ENCODE measurements at places on chromosomes 1 and 21.

DNA sequence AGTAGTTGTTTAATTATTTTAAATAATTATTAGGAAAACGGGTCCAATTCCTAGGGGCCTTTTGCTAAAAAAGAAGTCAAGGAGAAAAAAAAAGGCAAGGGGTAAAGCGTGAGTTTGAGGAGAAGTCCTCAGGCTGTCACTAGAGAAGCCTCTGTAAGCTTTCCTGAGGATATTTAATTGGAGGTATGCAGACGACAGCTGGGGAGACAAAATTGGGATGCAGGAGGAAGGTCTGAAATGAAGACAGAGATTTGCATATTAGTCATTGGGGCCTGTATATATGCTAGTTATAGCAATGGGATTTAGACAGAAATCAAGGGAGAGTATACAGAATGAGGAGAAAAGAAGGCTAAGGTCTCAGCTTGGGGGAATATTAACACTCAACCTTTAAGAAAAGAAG lies 8.6 kb downstream of the ATP6V1G3 start:
- no peak for DNase-seq

DNA sequence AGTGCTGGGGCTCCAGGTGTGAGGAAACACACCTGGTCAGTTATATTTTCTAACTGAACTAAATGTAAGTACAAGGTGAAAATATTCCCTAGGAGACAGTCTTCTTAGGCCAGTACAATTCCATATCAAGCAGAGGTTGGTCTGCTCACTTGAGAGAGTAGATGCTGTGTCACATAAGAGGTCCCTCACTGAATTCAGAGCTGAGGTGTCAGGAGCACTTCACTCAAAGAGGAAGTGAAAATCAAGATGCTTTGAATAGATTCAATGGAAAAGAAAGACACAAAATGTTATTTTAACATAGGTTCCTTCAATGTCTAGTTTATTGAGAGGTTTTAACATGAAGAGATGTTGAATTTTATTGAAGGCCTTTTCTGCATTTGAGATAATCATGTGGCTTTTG lies 4.3 kb upstream of the FCRL3 start:
- no peak for DNase-seq

DNA sequence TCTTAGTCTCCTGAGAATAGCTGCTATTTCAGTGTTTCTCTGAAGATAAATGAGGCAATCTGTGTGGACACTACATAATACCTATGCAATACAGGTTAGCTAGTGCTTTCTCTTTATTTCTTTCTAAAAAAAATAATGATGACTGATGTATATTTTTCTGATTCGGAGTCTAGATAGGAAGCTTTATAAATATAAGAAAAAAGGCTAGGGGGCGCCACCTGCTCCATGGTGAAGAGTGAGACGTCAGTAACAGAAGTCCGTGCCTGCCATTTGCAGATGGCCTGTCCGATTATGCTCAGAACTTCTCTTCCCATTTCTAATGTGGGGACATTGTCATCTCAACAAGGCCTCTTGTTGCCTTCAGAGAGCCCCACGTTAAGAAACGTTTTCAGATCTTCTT lies 26.4 kb downstream of the QSOX1 start:
- DNase-seq: no peak

DNA sequence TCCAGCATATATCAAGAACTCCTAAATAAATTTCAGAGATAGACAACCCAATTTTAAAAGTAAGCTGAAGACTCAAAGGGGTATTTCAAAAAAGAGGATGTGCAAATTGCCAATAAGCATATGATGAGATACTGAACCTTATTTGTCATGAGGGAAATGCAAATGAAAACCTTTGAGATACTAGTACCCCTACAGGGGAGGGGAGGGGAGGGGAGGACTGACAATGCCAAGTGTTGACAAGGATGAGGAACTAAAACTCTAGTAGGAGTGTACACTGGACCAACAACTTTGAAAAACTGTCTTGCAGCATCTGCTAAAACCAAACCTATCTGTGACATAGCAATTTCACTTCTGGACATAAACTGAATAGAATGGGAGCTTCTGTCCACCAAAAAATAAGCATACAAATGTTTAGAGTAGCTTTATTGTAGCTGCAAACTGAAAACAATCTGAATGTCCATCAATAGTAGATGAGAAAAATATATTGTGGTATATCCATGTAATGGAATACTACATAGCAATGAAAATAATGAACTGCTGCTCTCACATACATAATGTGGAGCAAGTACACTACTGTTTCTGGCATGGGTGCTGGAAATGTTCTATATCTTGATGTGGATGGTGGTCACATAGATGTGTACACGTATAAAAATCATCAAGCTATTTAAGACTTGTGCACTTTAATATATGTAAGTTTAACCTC lies 57.2 kb downstream of the CDK18 start:
- no peak for DNase-seq

DNA sequence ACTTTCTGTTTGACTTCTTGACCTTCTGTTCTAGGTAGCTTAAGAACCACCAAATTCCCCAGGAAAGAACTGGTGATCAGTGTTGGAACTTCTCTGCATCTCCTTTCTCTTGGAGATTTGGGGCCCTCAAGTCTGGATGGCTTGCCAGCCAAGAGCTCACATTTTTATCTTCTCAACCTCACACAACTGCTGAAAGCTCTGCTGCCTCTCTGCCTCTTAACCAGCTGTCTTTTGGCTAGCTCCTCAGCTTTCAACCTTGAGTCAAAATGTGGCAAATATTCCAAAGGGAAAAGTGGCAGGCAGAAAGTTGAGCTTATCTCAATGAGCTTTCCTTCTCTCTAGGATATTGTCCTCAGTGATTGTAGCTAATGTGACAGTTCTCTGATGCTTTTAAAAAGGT lies 89.2 kb upstream of the CCDC190 start:
- DNase-seq: no peak

GRCh38 chr1:53334781-53335180 lies 6.9 kb upstream of the LRP8 start:
- no peak for DNase-seq

DNA sequence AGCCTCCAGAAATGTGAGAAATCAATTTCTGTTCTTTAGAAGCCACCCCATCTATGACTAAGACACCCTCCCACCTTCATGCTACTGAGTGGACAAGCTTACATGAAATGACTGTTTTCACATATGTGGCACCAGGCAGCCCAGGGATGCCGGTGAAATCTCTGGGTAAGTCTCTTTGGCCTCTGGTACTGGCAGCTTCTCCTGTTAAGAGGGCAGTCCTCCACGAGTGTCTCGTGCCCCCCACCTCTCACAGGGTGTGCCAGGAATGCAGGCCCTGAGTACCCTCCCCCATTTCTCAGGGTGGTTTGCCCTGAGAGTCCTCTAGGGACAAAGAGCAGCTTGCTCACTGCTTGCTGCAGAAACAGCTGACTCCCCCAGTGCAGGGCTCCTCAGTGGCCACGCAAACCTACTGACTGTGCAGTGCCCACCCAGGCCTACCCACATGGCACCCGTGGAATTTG lies 3.2 kb upstream of the PRXL2B start:
- no peak for DNase-seq

DNA sequence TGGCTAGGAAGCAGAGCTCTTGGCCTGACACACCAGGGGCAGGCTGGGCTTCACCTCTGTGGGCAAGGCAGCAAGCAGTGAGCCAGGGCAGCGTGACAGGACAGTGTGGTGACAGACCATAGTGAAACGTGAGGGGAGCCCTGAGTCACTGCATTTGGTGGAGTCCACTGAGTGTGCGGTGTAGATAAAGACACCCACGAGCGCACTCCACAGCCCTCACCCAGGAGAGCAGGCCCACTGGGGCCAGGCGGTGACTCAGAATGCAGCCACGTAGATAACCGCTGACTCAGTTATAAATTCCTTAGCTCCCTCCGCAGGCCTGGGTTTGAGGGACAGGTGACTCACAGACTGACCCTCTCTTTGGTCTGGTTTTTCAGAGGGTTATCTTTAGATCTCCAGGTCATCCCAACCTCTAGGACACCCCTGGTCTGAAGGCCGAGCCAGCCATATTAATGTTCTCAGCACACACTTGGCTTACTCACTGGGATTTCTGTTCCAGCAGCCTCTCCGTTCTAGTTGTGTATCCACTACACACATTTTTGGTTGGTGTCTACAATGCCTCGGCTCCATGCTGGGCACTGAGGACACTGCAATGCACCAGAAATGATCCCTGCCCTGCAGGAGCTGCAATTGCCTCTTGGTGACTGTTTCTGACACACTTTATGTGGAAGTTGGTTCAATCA lies 90.2 kb upstream of the TSPAN2 start:
- peak; percentile 91 for DNase-seq

DNA sequence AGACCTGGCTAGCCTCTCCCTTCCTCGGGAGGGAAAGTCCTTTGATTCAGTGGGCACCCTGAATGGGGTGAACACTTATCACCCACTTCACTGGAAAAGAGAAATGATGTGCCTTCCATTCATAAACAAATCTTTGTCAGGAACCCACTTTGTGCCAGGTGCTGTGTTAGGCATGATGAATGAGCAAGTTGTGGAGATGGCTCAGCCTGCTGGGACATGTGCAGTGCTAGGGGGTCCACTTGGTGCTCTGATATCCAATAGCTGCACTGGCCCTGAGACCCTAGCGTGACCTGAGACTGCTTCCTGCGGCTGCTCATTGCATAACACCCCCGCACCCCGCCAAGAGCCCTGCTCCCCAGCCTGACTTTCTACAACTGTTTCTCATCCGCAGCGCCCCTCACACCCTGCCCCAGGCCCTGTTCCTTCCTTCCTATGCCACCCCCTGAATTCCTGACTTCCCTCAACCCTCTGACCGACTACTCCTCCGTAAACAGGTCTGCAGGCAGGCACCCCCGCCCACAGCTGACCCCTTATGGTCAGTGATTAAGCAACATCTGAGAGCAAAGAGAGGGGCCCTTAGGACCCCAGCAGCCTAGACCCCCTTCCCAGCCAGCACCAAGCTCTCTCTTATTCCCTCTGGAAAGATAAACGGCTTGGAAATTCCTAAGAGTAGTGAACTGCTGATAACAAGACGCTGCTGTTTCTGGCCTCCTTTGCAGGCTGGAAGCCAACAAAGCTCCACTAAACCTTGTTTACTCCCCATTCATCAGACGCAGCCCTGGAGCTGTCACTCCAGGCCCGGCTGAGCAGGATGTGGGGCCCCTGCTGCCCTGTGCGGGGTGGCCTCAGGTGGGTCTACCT lies 12.9 kb downstream of the CSRP1 start:
- DNase-seq: no peak

DNA sequence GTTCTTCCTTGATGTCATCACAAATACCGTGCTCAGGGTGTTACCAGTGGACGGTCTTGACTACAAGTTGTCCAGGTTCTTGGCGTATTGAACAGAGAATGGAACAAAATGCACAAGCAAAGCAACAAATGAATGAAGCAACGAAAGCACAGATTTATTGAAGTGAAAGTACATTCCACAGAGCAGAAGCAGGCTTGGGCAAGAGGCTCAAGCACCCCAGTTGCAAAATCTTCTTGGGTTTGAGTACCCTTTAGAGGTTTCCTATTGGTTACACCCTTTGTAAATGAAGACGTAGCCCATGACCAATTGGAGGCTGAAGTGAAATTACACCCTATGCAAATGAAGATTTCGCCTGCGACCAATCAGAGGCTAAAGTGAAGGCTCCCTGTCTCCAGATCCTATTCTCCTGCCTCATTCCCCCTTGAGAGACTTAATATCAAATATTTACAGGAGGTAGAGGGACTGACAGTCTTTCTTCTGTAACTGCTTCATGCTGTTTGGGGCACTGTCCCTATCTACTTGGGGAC lies 38.3 kb downstream of the YY1AP1 start:
- no peak for DNase-seq

DNA sequence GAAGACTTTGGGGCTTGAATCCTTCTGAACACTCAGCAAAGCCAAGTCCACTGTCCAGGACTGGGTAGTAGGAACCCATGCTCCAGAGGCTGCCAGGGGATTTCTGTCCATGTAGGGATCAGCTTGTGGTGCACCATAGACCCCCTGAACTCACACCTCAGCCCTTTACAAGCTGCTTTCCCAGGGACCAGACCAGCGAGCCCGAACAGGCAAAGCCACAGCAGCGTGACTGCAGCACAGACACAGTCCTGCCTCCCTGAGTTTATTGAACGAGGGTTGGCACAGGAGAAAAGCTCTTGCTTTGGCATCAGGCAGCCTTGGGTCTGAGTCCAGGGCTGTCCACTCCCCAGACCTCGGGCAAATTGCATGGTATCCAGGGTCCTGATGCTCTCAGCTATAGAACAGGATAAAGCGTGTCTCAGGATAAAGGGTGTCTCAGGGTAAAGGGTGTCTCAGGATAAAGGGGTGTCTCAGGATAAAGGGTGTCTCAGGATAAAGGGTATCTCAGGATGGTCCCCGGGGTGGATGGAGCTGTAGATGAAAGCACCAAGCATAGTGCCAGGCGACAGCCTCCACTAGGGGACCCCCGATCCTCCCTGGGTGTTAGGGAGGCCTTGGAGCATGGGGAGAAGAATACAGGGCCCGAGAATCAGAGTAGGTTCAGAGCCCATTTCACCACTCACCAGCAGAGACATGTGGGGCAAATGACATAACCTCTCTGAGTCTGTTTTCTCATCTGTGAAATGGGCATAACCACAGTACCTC lies 648.8 kb downstream of the NPHP4 start:
- no peak for DNase-seq

GRCh38 chr1:110647254-110647891 lies 27.4 kb downstream of the KCNA3 start:
- no peak for DNase-seq

- DNase-seq: no peak
These were observed 13.3 kb downstream of the AKNAD1 start for GRCh38 chr1:108843390-108844137.

GRCh38 chr1:29278124-29278523 lies 41.8 kb downstream of the PTPRU start:
- no peak for DNase-seq

DNA sequence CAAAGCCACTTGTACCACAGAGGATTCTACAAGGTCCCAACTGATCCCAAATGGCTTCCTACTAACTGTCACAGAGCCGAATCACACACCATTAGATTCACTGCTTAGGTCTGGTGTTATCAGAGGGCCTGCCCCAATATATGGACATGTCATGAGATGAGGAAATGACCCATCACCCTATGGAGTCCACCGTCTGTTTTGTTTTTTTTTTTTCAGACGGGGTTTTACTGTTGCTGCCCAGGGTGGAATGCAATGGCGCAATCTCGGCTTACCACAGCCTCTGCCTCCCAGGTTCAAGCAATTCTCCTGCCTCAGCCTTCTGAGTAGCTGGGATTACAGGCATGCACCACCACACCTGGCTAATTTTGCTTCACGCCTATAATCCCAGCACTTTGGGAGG lies 83.8 kb upstream of the ETS2 start:
- DNase-seq: no peak

DNA sequence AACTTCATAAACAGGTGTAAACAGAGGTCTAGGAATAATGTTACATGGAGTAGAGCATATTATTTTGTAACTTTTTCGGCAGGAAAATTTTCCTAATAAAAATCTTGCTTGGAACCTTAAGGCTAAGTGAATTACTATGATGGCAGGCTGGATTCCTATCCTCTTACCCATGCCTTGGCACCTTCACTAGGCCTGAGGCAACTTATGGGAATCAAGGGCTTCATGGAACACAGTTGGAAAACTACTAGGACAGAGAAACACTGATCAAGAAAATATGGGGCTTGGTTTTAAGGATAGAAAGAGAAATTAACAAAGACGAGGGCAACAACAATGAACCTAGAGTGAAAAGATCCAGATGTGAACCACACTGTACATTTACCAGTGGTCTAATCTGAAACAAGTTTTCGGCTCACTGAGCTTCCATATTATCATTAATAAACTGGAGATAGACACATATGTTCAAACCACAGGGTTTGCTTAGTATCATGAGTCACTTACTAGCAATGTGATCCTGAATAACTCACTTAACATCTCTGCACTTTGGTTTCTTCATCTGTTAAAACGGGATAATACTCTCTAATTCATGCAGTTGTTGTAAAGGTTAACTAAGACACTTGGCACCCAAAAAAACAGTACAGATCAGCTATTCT lies 68.5 kb downstream of the GPATCH2 start:
- DNase-seq: peak; percentile 67

All from AG09309 (cell line).